NCI-H187 (cell line): ENCODE measurements at places on chromosomes 12 and 14.

DNA sequence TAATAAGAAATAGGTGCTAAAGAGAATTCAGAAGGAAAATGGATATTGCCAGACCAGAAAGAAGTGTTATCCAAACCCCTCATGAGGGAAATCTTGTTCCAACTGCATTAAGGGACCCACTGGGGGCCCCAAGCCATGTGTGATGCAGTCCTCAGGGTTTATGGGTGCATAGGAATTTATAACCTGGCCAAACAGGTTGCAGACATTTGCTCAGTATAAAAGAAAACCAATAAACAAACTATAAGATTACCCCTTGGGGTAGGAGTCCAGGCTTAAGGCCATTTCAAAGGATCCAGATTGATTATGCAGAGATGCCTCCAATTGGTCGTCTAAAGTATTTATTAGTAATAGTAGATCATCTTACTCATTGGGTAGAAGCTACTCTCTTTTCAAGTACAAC is 240.9 kb upstream of the DIO3 start:
- no peak for DNase-seq

DNA sequence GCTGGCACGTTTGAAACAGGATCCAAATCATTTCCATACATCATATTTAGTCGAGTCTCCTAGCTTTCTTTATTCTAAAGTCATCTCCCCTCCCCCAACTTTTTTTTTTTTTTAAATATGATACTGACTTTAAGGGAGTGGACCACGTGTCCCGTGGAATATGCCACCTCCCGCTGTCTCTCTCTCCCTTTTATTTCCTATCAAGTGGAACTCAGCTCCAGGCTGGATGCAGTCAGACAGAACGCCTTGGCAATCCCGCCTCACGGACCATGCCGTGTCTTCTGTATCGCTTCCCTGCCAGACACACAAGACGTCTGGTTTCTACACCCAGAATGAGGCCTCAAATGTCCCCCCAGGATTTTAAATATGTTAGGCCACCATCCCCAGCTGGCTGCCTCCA is 21.2 kb downstream of the BCL7A start:
- no peak for DNase-seq

DNA sequence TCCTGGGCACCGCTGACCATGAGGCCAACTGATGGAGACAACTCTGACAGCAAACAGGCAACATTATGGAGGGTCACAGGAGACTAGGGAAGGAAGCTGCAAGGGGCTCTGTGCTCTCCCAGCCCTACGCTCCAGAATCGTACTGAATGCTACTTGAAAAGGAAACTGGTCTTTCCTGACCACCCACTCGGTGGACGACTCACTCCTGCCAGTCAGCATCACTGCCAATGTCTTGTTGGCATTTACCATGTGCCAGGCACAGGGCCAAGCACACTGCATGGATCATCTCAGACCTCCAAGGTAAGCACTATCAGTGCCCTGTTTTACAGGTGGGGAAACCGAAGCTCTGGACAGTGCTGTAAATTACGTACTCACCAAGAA is 38.0 kb downstream of the CCDC85C start:
- no peak for DNase-seq

- no peak for DNase-seq
Observed at GRCh38 chr12:57890191-57891115, 43.9 kb upstream of the CTDSP2 start.

- DNase-seq: no peak
Observed at GRCh38 chr12:93020631-93021597, 91.8 kb upstream of the EEA1 start.

GRCh38 chr14:51008446-51008845 is 64.2 kb upstream of the PYGL start:
- no peak for DNase-seq

- no peak for DNase-seq
Observed at GRCh38 chr12:118480235-118480634, 103.9 kb downstream of the SUDS3 start.

GRCh38 chr14:71856199-71856919 is 75.9 kb upstream of the RGS6 start:
- peak; percentile 12 for DNase-seq

- DNase-seq: no peak
Observed at GRCh38 chr12:92546635-92547348, 156.0 kb upstream of the PLEKHG7 start.

- no peak for DNase-seq
Observed at GRCh38 chr12:50057896-50058670, 687 bp downstream of the ASIC1 start.

- DNase-seq: no peak
Observed at GRCh38 chr14:86168371-86168770, 638.4 kb downstream of the FLRT2 start.

DNA sequence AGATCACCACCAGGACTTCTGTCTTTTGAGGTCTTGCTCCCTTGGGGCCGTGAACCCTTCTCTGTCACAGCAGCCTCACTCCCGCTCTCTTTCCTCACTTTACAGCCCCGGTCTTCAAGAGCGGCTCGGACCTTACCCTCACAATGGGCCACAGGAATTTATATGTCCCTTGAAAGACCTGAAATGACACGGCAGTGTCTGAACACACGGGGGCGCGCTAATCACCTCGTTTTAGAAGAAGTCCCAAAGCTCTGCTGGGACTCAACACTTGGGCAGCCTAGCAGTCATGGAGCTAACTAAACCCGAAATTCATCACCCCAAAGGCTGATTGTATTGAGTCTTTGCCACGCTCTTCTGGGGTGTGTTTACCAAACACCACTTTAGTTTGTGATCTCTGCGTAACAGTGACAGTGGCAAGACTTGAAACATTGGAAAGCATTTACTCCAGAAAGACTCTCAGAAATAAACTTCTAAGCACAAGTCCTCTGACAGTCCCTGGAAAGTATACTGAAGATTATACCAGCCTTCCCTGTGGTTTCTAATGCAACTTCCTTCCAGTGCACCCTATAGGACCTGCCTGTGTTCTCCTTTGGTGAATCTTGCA is 29.0 kb downstream of the SERPINA11 start:
- DNase-seq: peak; percentile 18

DNA sequence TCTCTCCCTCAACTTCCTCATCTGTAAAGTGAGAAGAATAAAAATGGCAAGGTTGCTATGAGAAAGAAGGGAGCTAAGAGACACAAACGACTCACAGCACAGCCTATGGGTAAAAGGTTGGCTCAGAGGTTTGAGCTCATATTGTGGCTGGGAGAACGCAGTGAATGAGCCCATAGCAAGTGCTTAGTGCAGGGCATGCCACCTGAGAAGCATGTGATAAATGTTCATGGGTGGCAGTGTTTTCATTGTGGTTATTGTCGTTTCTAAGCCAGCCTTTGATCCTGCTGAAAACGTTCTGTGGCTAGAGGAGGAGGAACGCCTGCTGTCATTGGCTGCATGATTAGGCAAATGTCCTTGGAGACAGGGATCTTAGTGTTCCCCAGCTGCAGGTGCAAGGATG is 150.4 kb downstream of the KSR2 start:
- peak; percentile 46 for DNase-seq

DNA sequence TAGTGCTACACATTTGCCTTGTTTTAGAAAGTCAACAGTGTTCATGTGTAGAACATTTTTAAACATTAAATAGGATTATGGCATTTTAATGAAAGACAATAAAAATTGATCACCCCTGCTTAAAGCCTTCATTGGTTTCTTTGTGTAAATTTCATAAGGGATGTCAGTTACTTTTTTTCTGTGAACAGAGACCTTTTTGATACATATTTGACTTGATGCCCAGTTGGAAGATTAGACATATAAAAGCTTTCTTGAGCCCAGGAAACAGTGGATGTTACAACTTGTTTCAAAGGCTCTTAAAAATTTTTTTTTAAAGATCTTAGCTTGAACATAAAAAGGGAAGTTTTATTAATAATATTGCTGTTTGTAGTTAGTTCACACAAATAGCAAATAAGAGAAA is 168.7 kb upstream of the PDZRN4 start:
- no peak for DNase-seq

DNA sequence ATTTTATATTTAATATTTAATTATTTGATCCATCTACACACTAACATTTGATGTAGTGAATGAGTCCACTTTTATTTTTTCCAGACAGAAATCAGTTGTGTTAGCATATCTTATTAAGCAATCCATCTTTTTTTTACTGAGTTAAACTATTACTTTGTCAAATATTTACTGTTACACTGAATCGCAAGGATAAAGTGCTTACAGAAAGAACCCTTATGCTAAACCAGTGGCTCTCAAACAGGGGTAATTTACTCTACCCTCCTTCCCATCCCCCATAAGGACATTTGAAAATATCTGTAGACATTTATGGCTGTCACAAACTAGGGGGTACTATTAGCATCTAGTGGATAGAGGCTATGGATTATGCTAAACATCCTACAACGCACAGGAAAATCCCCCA is 508.2 kb downstream of the C12orf50 start:
- DNase-seq: no peak

DNA sequence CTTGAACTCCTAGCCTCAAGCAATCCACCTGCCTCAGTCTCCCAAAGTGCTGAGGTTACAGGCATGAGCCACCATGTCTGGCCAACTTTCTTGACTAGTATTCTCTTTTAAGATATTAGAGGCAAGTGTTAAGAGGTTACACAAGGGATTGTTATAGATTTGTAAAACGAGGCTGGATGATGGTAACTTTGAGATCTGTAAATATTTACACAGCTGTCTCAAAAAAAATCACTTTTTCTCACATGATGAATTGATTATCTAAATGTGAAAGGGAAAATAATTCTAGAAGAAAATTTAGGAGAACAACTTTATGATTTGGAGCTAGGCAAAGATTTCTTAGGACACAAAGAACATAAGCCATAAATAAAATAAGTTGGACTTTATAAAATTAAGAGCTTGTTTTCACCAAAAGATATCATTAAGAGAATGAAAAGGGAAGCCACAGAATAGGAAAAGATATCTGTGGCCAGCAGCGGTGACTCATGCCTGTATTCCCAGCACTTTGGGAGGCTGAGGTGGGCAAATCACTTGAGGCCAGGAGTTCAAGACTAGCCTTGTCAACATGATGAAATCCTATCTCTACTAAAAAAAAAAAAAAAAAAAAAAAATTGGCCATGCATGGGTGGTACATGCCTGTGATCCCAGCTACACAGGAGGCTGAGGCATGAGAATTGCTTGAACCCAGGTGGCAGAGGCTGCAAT is 77.4 kb downstream of the BBS10 start:
- no peak for DNase-seq

- DNase-seq: no peak
Observed at GRCh38 chr14:87199381-87199780, 793.6 kb downstream of the GALC start.

GRCh38 chr12:82596483-82596882 is 90.2 kb upstream of the TMTC2 start:
- peak; percentile 73 for DNase-seq

- DNase-seq: no peak
Observed at GRCh38 chr12:65147312-65147905, 22.0 kb upstream of the LEMD3 start.

GRCh38 chr14:50067723-50068495 is 48.5 kb downstream of the VCPKMT start:
- DNase-seq: no peak

- no peak for DNase-seq
Observed at GRCh38 chr12:110641521-110641920, 27.6 kb downstream of the TCTN1 start.

- DNase-seq: no peak
Observed at GRCh38 chr14:99562856-99563748, 40.9 kb downstream of the CCDC85C start.
